ENCODE measurements at places on chromosomes 1 and 21.

- no peak for DNase-seq
Measured at GRCh38 chr1:240114222-240114621, 22.5 kb downstream of the FMN2 start.

DNA sequence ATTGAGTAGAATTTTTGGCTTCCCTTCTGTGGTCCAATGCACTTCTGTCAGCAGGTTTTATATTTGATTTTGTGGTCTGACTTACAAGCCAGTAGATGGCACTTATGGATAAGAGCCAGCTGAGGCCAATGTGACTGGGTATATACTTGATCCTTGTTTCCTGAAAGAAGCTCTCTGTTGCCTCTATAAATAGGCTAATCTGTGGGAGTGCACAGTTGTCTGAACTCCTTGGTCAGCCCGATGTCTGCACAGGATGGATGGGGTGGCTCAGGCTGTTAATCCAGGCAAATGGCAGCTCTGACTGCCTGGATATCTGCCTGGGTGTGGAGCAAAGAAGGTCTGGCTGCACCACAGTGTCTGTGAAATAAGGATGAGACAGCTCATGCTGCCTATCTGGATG is 1183.7 kb upstream of the PRMT6 start:
- no peak for DNase-seq

GRCh38 chr1:111745675-111746613 is 6.7 kb upstream of the INKA2 start:
- no peak for DNase-seq

GRCh38 chr21:42331660-42332059 is 16.5 kb upstream of the TFF3 start:
- no peak for DNase-seq

- DNase-seq: no peak
Measured at GRCh38 chr1:227562037-227562436, 1.3 kb upstream of the ZNF678 start.

DNA sequence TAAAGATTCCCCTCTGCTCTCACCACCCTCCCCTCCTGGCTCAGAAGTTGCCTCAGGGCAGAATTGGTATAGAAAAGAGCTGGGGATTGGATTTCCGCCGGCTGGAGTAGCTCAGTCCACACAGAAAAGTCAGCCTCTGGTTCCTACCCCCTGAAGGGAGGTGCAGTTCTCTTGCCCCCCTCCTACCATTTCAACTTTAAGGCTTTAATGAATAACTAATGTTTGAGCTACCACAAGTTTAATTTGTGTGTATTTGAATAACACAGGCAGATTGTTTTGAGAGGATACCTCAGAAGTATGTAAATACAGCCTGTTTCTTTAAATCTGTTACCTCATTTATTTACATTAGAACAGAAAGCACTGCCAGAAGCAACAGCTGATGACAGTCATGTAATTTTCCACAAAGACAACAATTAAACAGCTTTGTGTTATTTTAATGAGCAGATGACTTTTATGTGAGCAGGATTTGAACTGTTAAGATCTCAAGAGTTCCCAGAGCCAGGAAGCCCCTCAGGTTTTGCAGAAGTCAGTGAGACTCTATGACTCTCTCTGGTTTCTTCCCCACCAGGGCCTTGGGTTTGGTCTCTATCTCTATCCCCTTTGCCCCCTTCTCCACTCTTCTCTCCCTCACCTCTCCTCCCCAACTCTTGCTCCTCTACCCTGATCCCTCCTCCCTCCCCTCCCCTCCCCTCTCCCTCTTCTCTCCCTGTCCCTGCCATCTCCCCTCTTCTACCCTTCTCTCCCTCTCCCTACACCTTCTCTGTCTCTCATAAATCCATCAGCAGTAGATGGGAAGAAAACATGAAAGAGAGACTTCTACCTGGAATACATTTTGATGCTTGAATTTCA is 26.3 kb downstream of the DUSP10 start:
- DNase-seq: no peak

DNA sequence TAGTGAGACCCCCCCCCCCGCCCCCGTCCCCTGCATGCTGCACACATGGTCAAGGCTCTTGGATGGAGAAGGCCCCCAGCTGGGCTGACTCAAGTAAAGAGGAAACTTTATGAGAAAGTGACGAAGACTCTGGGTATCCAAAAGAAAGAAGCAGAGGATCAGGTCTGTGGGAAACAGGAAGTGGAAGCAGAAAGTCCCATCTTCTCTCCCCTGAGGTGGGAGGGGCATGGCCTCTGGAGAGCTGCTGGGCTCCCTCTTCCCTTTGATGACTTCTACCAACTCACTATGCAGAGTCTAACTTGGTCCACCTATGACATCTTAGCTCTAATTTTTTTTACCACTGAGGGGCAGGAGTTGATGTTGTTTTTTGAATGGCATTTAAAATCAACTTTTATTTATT is 42.7 kb upstream of the LIN9 start:
- no peak for DNase-seq
